ENCODE measurements at places on chromosomes 4 and X.

- DNase-seq, result no peak
Measured at GRCh38 chr4:138189206-138189605, 52.9 kb downstream of the SLC7A11 start.

DNA sequence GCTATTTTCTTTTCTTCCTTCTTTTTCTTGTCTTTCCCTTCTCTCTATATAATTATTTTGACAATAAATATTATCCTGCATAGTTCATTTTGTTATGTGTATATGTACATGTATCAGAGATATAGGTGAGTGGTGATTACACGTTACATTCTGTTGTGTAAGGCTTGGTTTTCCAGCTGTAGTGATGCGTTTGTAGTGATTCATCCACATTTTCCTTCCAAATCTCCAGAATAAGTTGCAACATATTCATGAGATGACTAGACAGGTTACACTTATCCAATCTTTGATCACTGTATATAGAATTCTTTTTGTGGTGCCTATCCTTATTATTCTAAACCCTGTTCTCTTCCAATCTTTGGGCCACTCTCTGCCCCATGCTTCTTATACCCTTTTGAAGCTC lies 540.2 kb downstream of the GBA3 start:
- DNase-seq, result no peak

GRCh38 chr4:185911556-185912064 lies 99.6 kb upstream of the SORBS2 start:
- no peak for DNase-seq

GRCh38 chrX:48083706-48084105 lies 12.3 kb upstream of the ZNF630 start:
- no peak for DNase-seq

DNA sequence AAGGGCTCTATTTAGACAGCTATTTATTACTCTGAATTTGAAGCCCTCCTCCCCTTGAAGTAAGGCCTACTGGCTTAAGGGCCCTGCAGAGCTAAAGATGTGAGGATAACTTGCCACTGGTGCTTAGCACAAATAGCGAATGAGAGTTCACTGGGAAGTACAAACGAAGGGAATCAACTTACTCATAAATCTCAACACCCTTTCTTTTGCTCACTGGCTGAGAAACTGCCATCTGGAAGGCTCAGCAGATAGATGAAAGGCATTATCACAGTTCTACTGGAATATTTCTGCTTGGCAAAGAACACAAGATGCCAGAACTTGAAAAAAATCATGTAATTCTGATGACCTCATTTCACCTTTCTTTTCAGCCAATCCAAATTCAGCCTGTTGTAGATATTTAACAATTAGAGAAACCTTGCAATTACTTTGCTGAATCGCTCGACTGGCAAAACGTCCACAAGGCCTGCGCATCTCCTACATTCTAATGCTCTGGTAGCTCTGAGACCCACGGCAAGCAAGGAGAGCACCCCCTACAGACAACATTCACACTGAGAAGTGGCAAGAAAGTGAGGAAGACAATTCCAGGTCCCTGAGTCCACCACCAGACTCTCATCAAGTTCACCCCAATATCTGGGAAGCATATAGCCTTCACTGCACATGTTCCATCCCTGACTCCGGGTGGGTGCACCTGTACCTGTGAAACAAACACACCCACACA lies 27.5 kb downstream of the TSPAN5 start:
- DNase-seq, result no peak

- DNase-seq, result no peak
Measured at GRCh38 chr4:52312722-52313121, 261.6 kb downstream of the SPATA18 start.
